Right kidney (tissue), 9 donors: ENCODE measurements at places on chromosomes 1 and 21.

DNA sequence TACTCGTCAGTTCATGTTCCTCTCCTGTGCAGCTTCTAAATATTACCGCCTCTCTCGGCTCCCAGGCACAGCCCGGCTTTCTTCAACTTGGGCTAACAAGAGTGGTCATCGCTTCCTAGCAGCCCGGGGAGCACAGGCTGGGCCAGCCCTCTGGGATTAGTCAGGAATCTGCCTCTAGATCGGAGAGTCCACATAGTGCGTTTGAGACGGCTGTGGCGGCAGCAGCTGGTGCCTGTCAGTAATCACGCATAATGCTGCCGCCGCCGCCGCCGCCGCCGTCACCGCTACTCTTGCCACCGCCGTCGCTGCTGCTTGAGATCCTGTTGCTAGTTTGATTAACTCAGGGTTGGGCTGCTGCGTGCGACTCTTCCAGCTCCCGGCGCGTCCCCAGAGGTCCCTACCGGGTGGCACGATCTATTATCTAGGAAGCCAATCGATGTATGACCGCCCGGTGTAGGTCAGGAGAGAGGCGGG, at the start of gene RXRG:
TSS of gene RXRG (minus strand) at position 230 of the 474 bp plus-strand sequence. CDS start 233 bp downstream, outside the sequence.
- peak; percentile 59 for DNase-seq

DNA sequence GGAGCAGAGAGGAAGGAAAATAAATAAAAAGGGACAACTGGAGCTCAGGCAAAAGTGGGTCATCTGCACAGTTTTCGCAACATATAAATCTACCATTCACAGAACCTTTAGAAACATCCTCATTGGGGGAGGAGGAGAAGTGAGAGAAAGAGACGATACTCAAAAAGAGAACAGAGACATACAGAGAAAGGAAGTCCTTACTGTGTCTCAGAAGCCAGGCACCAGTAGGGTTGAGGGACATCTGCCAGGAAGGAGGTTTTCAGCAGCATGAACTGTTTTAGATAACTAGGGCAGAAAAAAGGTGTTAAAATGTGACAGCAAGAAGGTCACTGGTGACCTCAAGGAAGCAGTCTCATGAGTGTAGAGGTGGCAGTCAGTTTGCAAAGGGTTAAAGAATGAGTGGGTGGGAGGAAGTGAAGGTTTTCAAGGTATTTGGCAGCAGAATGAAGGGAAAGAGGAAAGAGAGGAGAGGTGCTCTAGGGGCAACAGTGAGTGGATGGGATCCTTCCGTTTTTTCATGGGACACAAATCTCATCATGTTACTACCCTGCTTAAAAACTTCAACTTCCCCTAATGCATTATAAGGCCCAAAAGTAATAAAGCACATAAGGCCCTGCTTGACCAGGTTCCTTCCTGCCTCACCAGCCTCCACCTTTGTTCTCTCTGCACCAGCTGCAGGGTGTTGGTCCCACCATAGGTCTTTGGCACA, 9.5 kb downstream of the JAK1 start:
- no peak for DNase-seq

- DNase-seq, result no peak
Measured at GRCh38 chr1:194477908-194478307, 1291.5 kb upstream of the B3GALT2 start.

DNA sequence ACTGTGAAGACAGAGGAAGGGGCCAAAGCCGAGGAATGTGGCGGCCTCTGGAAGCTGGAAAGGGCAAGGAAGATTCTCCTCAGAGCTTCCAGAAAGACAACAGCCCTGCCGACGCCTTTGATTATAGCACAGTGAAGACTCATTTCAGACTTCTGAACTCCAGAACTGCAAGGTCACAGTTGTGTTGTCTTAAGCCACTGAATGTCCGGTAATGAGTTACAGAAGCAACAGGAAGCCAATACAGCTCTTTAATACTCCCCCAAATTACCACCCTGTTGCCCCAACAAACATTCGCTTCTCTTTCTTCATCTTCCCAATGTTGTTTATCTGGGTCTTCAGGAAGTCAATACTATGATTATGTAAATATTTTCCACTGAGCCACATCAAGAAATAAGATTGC, 44.0 kb downstream of the ETS2 start:
- DNase-seq, result no peak

GRCh38 chr1:43856188-43856587, 77.4 kb upstream of the ARTN start:
- no peak for DNase-seq

- DNase-seq, result no peak
Measured at GRCh38 chr21:31983554-31983953, 110.7 kb downstream of the HUNK start.

DNA sequence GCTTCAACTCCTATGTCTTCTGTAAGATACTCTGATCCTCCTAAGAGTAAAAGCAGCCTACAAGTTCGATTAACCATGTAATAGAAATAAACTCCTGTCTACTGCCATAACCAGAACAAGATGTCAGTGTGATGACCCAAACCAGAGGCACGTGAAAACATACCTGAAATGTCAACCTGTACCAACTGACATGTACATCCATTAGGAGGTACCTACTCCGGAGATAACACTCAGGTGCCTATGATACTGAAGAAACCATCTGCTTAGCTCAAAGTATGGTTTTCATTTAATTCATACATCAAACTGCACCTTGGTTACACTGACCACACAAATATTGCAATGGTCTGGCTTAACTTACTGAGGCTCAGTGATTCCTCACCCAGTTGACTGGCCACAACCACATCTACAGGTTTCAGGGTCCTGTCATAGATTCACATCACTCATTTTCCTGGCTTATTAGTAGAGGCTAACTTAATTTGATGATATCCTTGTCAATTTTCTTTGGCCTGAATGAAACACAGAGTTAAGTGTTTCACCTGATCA, 4.4 kb downstream of the ITPKB start:
- no peak for DNase-seq

GRCh38 chr1:221023482-221023881, 144.2 kb downstream of the HLX start:
- no peak for DNase-seq

DNA sequence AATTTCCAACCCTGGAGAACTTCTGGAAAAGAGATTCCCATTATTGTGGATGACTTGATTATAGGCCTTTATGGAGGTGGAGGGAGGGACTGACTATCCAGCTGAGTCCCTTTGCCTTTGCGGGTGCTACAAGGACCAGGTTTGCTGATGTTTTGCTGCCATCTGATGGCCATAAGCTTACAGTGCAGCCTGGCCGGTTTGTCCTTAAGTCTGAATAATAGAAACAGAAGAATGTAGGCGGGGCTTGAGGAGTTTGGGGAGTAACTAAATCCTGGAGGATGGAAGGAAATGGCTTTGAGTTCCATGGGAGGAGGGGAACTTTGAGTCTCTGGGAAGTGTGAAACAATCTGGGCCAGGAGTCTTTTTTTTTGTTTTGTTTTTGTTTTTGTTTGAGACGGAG, 55.7 kb upstream of the CD1D start:
- peak; percentile 68 for DNase-seq

DNA sequence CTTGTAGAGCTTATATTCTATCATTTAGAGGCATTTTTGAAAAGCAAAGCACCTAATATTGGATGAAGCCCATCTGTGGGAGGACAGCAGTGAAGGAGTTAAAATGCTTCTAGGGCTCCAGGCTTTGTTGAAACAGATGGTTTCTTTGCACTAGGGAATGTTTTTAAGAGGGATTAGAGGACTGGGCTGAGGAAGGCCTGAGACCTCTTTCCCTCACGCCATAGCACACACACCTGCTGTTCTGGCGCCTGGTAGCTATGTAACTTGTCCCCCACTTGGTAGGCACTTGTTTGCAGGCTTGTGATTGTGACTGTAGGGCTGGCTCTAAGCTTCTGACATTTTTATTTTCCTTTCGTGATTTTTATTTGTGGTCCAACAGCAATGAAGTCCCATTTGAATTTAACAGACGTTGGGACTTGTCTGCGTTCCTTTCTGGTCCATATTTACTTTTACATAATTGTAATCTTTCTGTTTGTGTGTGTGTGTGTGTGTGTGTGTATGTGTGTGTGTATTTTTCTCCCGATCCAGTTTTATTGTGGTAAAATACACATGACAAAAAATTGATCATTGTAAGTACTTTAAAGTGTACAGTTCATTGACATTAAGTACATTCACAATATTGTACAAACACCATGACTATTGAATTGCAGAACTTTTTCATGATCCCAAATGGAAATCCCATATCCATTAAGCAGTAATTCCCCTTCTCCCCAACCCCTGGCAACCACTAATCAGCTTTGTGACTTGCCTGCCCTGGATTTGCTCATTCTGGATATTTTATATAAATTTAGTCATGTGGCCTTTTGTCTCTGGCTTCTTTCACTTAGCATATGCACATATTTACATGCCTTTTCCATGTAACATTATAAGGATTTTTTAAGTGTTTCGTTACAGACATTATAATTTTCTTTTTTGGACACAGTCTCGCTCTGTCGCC, 33.5 kb upstream of the MACF1 start:
- DNase-seq, result no peak

GRCh38 chr1:7500381-7501083, 270.6 kb upstream of the VAMP3 start:
- peak; percentile 46 for DNase-seq
